ENCODE measurements at places on chromosomes 11 and 22.

DNA sequence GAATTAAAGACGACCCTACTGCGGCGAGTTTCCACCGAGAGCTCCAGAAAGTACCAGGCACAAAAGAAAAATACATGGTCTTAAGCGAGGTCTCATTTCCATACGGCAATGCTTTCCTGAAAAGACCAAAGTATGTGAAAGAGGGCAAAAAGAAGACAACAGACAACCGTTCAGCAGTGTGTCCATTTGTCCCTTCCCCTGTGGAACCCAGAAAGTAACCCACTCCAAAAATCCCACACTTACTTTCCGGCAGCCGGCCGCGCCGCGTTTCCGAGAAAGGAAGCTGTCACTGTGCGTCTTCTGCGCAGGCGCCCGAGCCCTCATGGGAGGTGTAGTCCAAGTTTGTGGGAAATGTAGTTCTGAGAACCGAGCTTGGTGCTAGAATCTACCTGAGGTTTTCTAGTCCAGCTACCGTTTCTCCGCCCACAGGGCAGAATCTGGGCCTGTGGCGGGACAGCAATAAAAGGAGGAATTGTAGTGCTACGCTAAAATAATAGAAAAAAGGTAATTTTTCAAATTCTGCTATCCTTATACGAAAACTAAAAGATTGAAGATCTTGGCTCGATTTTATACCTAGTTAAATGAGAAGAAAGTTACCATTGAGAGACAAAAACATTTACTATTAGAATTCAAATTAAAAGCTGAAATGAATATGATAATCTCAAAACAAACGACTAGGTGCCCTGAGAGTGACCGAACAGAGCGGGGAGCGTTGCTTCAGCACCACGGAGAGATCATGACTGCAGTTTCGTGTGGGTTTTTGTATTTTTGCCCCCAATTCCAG, at the start of gene PUS3:
TSS of gene PUS3 (minus strand) at position 280 of the 784 bp plus-strand sequence. CDS start 6,922 bp downstream, outside the sequence.
- peak; percentile 97 for DNase-seq

- DNase-seq = peak; percentile 26
These were observed 53.1 kb upstream of the NAV2 start for GRCh38 chr11:19659529-19659928.

DNA sequence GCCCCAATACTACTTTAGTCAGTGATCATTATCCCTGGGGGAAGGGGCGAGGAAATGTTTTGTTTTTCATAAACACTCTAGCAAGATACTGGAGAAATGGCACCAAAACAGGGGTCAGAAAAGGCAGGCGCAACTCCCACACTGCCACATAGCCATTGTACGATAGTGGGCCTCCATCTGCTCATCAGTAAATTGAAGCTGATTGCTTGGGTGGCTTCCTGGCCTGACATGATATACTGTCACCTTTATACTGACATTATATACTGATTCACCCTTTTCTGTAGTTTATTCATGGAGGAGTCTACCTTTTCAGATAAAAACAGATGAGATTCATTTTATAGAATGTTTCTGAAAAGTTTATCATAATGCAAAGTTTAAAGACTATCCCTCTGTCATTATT, 51.6 kb upstream of the CCDC34 start:
- no peak for DNase-seq

- DNase-seq = peak; percentile 89
These were observed 10.6 kb downstream of the WNT7B start for GRCh38 chr22:45966320-45966894.

- DNase-seq = no peak
These were observed 98.2 kb upstream of the PRR5 start for GRCh38 chr22:44603767-44604166.

- DNase-seq = no peak
These were observed 87.5 kb downstream of the C11orf58 start for GRCh38 chr11:16825968-16826367.

- DNase-seq = no peak
These were observed 2.9 kb downstream of the SBF1 start for GRCh38 chr22:50471962-50472361.

DNA sequence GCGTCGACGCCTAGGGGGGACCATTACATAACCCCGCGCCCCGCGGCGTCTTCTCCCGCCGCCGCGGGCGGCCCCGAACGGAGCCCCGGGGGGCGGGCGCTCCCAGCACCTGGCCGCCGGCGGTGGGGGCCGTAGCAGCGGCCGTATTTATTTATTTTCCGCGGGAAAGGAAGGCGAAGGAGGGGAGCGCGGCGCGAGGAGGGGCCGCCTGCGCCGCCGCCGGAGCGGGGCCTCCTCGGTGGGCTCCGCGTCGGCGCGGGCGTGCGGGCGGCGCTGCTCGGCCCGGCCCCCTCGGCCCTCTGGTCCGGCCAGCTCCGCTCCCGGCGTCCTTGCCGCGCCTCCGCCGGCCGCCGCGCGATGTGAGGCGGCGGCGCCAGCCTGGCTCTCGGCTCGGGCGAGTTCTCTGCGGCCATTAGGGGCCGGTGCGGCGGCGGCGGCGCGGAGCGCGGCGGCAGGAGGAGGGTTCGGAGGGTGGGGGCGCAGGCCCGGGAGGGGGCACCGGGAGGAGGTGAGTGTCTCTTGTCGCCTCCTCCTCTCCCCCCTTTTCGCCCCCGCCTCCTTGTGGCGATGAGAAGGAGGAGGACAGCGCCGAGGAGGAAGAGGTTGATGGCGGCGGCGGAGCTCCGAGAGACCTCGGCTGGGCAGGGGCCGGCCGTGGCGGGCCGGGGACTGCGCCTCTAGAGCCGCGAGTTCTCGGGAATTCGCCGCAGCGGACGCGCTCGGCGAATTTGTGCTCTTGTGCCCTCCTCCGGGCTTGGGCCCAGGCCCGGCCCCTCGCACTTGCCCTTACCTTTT, at the start of gene EP300:
TSS of gene EP300 (plus strand) at position 570 of the 795 bp plus-strand sequence. CDS start 413 bp downstream, outside the sequence.
- peak; percentile 68 for DNase-seq

DNA sequence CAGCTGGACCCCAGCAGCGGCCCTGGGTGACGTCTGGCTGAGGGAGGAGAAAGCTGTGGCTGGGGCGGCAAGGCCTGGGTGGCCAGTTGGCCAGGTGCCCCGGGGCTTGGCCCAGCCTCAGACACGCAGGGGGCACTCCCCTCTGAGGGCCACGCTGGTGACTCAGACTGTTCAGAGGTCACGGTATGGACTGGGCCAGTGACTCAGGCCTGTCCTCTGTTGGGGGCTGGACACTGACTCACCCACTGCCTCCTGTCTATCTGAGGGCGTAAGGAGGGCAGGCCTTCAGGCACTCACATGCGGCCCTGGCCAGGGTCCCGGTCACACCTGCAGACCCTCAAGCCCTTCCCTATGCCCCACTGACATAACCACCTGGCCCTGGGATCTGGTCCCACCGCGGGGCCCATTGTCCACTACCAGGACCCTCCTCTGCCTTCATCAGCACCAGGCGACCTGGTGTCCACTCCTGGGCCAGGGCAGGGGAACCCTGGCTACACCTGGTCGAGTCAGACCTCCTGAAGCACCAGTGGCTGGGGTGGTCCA, 3.7 kb upstream of the MUC5AC start:
- peak; percentile 53 for DNase-seq

- DNase-seq = no peak
These were observed 92.5 kb downstream of the LRRC32 start for GRCh38 chr11:76577921-76578653.

DNA sequence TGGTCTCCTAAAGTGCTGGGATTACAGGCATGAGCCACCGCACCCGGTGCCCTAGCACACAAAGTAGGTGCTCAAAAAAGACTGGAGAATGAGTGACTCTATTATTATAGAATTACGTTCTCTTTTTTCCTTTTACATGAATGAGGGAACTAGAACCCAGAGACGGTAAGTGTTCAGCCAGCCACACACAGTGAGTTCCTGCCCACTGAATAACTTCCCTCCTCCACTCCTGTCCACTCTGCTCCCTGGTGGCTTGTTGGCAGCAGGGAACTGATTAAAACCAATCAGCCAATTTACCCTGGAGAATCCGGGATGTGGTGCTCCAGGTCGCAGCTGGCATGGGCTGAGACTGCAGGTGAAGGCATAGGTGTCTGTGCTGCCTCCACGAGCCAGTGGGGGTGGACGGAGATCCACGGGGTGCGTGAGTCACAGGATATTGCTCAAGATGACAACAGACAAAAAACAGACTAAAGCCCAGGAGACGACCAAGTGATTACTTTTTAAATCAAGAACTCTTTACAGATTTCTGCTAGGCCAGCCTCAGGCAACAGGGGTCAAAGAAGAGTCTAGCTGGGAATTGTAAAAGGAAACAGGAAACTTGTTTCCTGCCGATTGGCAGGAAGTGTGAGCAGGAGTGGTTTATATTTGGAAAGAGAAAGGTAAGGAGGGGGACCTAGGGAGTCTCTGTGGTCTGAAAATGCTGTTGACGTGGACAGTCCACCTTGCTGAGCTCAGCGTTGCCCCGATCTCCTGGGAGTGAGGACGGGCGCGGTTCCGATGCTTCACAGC, 95.2 kb upstream of the TP53I11 start:
- DNase-seq = peak; percentile 60
